ENCODE measurements at places on chromosomes 7 and 10.

GRCh38 chr10:81019029-81019890 lies 481.6 kb downstream of the SH2D4B start:
- no peak for DNase-seq

- DNase-seq: no peak
These were observed 2.8 kb downstream of the BET1 start for GRCh38 chr7:94001396-94001795.

GRCh38 chr10:8246548-8246947 lies 192.1 kb downstream of the GATA3 start:
- no peak for DNase-seq

DNA sequence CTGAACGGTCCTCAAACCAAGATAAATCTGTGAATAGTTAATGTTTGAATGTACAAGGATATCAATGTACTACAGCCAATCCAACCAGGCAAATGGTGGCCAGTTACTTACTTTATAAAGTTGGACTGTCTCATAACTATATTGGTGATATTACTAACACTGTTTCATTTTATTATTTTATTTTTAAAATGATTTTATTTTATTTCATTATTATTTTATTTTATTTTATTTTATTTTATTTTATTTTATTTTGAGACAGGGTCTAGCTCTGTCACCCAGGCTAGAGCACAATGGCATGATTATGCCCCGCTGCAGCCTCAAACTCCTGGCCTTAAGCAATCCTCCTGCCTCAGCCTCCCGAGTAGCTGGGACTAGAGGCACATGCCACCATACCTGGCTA lies 6.8 kb downstream of the IL15RA start:
- DNase-seq: no peak

- peak; percentile 53 for DNase-seq
These were observed 179.3 kb downstream of the PFKFB3 start for GRCh38 chr10:6382081-6382480.

DNA sequence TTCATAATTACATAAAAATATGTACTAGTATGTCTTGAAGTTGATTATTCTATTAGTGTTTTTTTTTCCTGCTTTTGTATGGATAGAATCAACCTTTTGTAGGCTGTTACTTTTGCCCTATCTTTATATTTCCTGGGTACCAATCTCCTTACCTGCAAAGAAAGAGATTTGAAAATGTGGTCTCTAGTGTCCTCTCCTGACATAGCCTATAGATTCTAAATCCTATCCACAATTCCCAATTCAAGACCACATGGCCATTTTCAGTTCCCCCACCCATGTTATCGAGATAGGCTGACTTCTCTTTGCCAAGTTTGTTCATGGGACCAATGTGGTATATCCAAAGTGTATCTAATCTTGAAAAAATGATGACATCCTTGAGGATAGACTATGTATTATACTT lies 269.4 kb upstream of the SEMA3D start:
- no peak for DNase-seq

DNA sequence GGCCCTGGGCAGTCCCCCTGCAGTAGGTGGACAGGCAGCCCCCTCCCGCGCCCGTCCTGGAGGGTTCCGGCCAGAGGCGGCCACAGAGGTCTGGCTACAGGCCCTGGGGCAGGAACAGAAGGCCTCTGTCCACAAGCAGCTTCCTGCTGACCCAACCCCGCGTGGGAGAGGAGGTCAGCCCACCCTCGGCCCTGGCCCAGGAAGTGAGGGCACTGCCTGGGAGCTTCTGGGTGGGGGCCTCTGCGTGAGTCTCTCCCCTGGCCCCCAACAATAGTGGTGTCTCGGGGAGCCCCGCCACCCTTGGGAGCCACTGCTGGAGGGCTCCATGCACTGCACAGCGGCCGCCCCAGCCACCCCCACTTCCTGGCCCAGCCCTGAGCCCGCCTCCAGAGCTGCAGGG lies 4.7 kb downstream of the MICALL2 start:
- peak; percentile 70 for DNase-seq

DNA sequence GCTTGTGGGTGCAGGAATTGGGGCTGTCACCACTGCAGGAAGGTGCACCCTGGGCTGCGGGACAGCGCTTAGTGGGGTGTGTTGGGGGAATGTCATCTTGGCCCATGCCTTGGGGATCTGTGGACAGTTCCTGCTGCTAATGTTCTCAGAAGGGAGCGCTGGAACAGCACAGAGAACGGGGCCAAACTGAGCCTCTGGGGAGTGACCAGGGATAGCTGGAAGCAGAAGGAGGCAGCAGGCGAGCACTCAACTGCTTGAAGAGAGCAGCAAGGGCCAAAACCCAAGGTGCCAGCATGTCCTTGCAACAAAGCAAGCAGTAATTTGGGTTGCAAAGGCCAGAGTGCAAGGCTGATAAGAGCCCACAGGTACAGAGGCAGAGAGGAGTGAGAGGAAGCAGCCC lies 31.3 kb upstream of the WDFY4 start:
- DNase-seq: no peak

DNA sequence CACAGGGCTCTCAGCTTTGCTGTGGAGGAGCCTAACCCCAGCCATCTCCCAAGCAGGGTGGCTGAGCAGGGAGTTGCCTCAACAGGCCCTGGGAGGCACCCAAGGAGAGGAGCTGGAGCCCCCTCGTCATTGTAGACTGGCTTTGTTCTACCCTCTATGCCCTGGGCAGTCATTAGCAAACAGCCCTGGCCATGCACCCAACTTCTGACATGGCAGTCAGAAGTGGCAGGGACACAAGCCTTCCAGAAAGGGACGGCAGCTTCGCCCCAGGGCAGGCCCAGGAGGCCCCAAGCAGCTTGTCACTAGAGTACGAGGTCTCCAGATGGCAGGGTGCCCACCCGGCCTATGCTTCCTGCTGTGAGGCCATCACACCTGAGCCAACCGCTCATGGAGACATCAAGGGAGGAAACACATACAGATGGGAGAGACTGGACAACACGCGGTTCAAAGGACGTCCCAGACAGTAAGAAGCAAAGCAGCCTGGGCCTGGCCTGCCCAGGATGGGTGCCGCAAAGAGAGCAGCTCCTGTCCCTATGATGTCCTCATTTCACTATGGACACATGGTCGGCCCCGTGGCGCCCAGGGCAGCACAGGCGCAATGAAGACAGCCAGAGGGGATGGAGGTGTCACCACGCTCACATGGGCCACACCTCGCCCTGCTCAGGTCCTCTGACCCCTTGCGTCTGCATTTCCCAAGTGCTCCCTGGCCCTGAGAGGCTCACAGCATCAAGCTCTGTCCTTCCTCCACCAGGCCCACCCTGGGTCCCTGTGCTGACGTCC lies 190.9 kb upstream of the CXCL12 start:
- no peak for DNase-seq

DNA sequence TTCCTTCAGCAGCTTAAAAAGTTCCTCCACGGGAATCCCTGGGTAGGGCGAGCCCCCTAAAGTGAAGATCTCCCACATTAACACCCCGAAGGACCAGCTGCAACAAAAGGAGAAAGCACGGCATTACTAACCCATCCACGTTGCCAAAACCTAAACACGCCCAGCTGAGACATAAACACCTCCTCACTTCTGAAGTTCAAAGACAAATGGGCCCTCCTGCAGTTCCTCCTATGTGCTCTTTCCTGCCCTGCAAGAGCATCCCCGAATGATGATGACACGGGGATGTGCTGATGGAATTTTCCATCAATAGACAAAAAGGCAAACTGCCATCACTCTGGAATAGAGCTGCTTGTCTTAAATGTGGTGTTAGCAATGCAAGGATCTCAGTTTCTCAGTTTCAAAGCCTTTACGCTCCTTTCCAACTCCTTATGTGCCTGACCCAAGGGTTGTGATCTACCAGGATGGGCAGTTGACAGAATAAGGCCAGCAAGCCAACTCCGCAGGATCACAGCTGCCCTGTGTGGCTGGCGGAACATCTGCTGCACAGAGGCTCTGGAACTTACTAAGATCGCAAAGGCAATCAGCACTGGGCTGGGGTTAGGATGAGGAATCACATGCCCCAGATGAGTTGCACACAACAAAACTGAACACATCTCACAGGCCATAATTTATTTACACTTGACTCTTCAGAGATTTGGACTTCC lies 112.7 kb downstream of the FGFR2 start:
- no peak for DNase-seq

DNA sequence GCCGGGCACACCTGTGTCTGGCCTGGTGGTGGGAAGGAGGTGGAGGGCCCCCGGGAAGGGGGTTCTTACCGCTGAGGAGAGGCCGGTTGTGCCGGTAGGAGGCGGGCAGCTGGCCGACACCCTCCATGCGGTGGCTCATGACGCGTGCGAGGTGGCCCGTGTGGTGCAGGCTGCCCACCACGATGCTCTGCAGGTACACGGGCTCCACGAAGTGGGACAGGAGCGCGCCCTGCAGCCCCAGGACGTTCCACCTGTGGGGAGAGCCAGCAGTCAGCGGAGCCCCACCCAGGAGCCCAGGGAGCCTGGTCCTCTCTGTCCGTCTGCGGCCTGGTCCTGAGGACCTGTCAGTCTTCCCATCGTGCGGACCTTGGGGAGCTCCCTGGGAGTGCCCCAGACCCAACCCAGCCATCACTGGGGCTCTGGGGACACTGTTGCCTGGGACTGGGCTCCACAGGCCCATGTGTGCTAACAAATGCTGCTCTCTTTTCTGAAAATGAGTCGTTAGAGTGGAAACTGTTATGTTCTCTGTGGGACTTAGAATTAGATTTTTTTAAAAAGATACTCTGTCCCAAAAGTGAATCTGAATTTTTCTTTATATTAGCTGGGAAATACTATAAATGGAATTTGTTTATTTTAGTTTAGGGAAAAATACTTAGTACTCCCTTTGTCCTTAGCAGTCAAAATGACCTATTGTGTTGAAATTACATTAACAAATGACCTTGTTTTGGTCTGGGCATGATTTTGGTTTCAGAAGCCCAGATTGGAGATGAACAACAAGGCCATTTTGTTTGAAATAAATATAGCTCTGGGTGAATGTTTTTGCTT lies 143.9 kb downstream of the WDR37 start:
- DNase-seq: no peak

- DNase-seq: no peak
These were observed 37.8 kb downstream of the KLHDC10 start for GRCh38 chr7:130107949-130108674.

All from femur (tissue), 1 donor.